ENCODE measurements at places on chromosomes 7 and 10. TPM values are rescaled to one million over a fixed set of nuclear protein-coding genes. Genes with fewer than 3 reads are reported as not detected.

The CYP2W1 gene
- not detected for total RNA-seq

The MOGAT3 gene
- total RNA-seq, result 0.24 TPM

- peak overlapping the region; percentile 68 for H3K27ac ChIP-seq
- H3K36me3 ChIP-seq, result no peaks in the 10 kb centered on the region
Measured at GRCh38 chr10:17062009-17062408, 67.6 kb downstream of the CUBN start.

- H3K36me3 ChIP-seq, result no peaks in the 10 kb centered on the region
- no peak for DNase-seq
- no peaks in the 10 kb centered on the region for H3K27me3 ChIP-seq
- no peak overlapping the region for H3K27ac ChIP-seq
- no peaks in the 10 kb centered on the region for H3K4me1 ChIP-seq
- no peak overlapping the region for H3K4me3 ChIP-seq
Measured at GRCh38 chr7:127865466-127865865, 165.8 kb downstream of the LRRC4 start.

GRCh38 chr10:88820748-88821401 lies 18.3 kb downstream of the LIPM start:
- H3K27me3 ChIP-seq, result no peaks in the 10 kb centered on the region
- DNase-seq, result no peak
- no peak overlapping the region for H3K27ac ChIP-seq
- no peaks in the 10 kb centered on the region for H3K36me3 ChIP-seq
- H3K4me3 ChIP-seq, result no peak overlapping the region

- H3K27ac ChIP-seq, result peak overlapping the region; percentile 92
- peak; percentile 94 for DNase-seq
- H3K27me3 ChIP-seq, result no peaks in the 10 kb centered on the region
- H3K4me1 ChIP-seq, result peaks cover 9% of the 10 kb centered on the region
- peak overlapping the region; percentile 6 for H3K4me3 ChIP-seq
Measured at GRCh38 chr7:2796358-2797352, 47.5 kb downstream of the GNA12 start.

All from ovary (tissue), 10 donors.